ENCODE measurements at places on chromosomes 7 and 10.

- DNase-seq, result no peak
Measured at GRCh38 chr7:151152643-151153513, 14.6 kb downstream of the GBX1 start.

DNA sequence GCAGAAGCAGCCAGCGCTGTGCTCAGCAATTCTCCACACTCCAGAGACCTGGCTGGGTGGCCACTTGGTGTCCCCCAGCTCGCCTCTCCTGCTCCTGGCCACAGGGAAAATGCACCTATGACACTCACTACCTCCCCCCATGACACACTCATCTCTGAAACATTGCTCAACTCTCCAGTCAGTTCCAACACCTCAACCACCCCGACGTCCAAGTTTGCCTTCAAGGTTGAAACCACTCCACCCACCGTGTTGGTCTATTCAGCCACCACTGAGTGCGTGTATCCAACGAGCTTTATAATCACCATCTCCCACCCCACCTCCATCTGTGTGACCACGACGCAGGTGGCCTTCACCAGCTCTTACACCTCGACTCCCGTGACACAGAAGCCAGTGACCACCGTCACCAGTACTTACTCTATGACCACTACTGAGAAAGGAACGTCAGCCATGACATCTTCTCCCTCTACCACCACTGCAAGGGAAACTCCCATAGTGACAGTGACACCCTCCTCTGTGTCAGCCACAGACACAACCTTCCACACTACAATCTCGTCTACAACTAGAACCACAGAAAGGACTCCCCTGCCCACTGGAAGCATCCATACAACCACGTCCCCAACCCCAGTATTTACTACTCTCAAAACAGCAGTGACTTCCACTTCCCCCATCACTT is 2.7 kb downstream of the MUC3A start:
- DNase-seq, result no peak

DNA sequence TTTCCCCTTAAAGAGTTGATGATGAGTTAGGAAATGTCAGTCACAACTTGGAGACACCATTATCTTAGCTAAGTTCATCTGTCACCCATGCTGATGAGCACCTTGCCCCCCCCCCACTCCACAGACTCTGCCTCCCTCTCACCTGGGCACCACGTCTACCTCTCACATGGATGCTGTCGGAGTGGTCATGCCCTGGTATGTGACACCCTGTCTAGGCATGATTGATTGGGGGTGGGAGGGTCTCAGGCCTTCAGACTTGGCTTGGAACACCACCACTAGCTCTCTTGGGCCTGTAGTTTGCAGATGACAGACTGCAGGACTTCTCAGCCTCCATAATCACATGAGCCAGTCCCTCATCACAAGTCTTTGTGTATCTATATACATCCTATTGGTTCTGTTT is 78.0 kb downstream of the WDR37 start:
- no peak for DNase-seq

DNA sequence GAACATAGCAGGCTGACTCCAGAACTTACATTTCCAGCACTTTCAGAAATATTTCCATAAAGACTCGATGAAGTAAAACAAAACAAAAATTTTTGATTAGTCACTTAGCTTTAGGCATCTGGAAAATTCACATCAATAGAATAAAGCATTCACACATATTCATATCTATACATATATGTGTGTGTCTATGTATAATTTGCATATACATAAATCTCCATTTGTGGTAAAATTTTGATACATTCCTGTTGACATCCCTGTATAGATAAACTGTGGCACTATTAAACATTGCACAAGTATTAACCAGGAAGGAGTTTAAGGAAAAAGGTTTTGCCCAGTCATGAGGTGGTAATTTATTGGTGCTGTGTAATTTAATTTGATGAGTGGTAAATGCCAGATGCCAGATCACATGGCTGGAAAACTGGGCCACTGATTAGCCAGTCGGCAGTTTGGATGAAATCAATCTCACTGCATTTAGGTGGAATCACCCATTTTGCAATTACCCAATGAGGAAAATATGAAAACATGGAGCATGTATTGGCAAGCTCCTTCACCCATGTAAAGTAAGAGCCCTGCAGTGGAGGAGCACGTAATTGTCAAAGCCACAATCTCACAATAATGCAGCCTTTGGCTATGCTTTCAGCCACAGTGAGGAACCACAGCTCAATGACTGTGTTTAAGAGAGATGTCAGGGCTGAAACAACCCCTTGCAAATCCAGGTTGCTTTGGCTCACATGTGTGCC is 294.6 kb downstream of the RNLS start:
- DNase-seq, result no peak

DNA sequence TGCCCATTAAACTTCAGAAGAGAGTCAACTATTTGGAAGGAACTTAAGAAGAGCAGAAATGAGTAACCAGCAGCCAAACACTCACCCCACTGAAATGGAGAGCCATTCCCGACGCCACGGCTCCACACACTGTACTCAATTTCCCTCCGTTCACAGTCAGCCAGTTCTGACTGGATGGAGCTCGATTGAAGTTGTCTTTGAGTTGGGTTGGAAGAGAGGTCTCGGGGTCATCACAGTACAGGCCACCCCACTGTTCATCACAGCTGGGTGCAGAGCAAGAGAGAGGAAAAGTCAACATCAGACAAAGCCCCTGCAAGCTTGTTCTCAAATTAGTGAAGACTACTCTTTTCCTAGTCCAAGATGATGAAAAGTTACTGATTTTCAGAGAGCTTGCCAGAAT is 75.9 kb upstream of the SLC26A5 start:
- DNase-seq, result no peak

- no peak for DNase-seq
Measured at GRCh38 chr10:78768876-78769275, 299.9 kb upstream of the ZMIZ1 start.
